ENCODE measurements at places on chromosomes 11 and 22. TPM values are rescaled to one million over a fixed set of nuclear protein-coding genes. Genes with fewer than 3 reads are reported as not detected.

DNA sequence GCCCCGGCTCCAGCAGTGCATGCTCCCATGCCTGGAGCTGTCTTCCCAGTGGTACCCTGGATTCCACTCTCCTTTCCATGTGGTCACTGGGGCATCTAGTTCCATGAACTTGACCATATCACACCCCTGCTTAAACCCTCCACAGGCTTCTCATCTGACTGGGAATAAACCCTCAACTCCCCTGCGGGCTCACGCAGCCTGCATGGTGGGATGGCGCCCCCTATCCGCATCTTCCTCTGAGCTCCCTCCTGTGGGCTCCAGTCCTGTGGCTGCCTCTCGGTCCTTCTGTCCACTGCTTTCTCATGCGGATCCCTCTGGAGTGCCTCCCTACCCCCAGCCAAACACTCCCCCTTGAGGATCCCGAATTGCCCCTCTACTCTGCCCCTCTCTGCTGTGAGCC lies 41.4 kb upstream of the TTLL12 start:
- peaks cover 5% of the 10 kb centered on the region for H3K27me3 ChIP-seq
- DNase-seq: no peak
- H3K27ac ChIP-seq: no peak overlapping the region
- H3K4me3 ChIP-seq: no peak overlapping the region
- no peaks in the 10 kb centered on the region for H3K4me1 ChIP-seq
- H3K36me3 ChIP-seq: no peaks in the 10 kb centered on the region

GRCh38 chr11:82405421-82405820 lies 328.2 kb downstream of the FAM181B start:
- H3K27me3 ChIP-seq: no peaks in the 10 kb centered on the region
- H3K36me3 ChIP-seq: no peaks in the 10 kb centered on the region
- DNase-seq: no peak
- H3K4me1 ChIP-seq: no peaks in the 10 kb centered on the region
- H3K4me3 ChIP-seq: no peak overlapping the region
- H3K27ac ChIP-seq: no peak overlapping the region

DNA sequence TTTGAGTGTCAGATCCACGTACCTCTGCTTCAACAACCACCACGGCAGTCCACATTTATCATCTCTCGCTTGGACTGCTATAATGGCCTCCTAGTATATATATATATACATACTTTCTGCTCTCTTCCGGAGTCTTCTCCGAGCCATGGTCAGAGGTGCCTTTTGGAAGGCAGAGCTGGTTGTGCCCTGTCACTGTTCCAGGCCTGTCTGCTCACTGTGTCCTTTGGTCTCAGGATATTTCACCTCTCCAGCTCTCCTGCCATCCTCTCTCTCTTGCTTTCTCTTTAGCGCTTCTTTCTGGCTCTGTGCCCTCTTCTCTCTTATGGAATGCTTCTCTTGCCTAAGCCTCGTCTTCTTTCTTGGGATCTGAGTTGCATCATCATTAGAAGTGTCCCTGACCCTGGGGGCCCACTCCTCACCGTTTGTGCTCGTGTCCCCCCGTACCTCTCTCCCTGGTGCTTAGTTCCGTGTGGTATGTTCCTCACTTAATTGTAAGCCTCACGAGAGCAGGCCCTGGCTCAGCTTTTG lies 86.1 kb upstream of the RASSF10 start:
- H3K36me3 ChIP-seq: peaks cover 16% of the 10 kb centered on the region
- H3K4me3 ChIP-seq: no peak overlapping the region
- H3K4me1 ChIP-seq: no peaks in the 10 kb centered on the region
- no peak for DNase-seq
- no peaks in the 10 kb centered on the region for H3K27me3 ChIP-seq

DNA sequence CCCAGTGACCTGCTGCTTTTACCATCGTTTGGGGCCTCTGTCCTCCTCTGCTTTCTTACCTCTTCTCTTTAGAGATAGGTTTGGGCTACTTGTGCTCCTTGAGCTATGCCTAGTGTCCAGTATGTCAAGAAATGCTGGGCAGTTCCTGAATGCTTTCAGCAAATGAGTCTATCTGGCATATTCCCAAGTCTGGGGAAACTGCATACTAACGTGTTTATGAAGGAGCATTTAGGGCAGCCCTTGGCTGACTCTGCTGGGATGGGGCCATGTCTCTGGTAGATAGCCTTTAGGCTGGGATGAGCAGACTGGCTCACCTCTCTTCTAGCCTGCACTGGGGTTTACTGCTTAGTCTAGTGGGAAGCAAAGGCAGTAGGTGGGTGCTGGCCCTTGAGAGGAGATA lies 43.7 kb upstream of the SUSD2 start:
- no peak for DNase-seq
- H3K36me3 ChIP-seq: no peaks in the 10 kb centered on the region
- peaks cover 15% of the 10 kb centered on the region for H3K4me1 ChIP-seq
- H3K4me3 ChIP-seq: no peak overlapping the region
- H3K27ac ChIP-seq: peak overlapping the region; percentile 41

GRCh38 chr11:15636521-15637089 lies 521.9 kb downstream of the INSC start:
- no peak overlapping the region for H3K4me3 ChIP-seq
- DNase-seq: no peak
- no peaks in the 10 kb centered on the region for H3K27me3 ChIP-seq
- H3K4me1 ChIP-seq: no peaks in the 10 kb centered on the region
- H3K36me3 ChIP-seq: no peaks in the 10 kb centered on the region
- no peak overlapping the region for H3K27ac ChIP-seq

FEN1 gene
- 1.5 TPM for total RNA-seq

- H3K4me3 ChIP-seq: no peak overlapping the region
- H3K27me3 ChIP-seq: no peaks in the 10 kb centered on the region
- peaks cover 4% of the 10 kb centered on the region for H3K36me3 ChIP-seq
- H3K27ac ChIP-seq: peak overlapping the region; percentile 99
- H3K4me1 ChIP-seq: peaks cover 3% of the 10 kb centered on the region
- DNase-seq: no peak
Observed at GRCh38 chr11:114293201-114293711, 2.9 kb upstream of the NNMT start.

GRCh38 chr22:23534201-23534850 lies 45.8 kb downstream of the IGLL1 start:
- no peaks in the 10 kb centered on the region for H3K36me3 ChIP-seq
- DNase-seq: no peak
- no peaks in the 10 kb centered on the region for H3K4me1 ChIP-seq

GRCh38 chr22:29443861-29444792 lies 5.7 kb downstream of the RFPL1 start:
- no peak for DNase-seq
- H3K27me3 ChIP-seq: no peaks in the 10 kb centered on the region
- H3K4me1 ChIP-seq: no peaks in the 10 kb centered on the region

OR52I1 gene
- total RNA-seq: not detected

- peaks cover 10% of the 10 kb centered on the region for H3K27me3 ChIP-seq
- no peak overlapping the region for H3K27ac ChIP-seq
- H3K4me1 ChIP-seq: no peaks in the 10 kb centered on the region
Observed at GRCh38 chr22:33057363-33057995, 702 bp downstream of the SYN3 start.

- H3K4me1 ChIP-seq: peaks cover 9% of the 10 kb centered on the region
- H3K27me3 ChIP-seq: no peaks in the 10 kb centered on the region
- no peak overlapping the region for H3K4me3 ChIP-seq
- H3K27ac ChIP-seq: no peak overlapping the region
- DNase-seq: peak; percentile 74
Observed at GRCh38 chr22:50276143-50276542, 6.0 kb upstream of the MAPK11 start.
